ENCODE measurements at places on chromosomes 13 and 19.

DNA sequence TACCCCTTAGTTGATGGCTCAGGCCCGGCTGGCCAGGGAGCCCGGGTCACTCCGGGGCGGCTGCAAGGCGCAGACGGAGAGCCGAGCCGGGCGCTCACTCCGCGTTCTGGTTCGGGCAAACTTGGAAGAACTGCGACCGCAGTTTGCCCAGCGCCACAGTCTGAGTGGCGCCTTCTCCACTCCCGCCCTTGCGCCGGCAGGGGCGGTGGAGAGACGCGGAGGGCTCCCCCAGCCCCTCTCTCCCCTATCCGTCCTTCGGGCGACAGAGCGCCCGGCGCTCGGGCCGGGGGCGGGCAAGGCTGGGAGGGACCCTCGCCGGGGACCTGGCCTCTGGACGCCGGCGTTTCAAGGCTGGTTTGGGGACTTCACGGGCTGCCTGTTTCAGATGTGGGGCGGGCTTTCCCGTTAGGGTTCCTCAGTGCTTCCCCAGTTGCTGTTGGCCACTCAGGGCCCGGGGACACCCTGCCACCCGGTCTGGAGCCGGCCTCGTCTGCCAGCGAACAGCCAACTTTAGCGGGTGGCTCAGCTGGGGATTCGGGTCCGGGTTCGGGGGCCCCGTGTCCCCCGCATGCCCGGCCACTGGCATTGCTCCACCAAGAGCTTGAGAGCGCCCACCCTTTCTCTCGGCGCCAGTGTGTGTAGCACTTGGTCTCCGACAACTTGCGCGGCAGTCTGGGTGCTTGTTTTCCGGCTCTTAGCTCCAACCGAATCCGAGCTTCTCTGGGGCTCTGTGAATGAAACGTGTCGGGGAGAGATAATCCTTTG is 1.5 kb downstream of the GPC6 start:
- peak; percentile 58 for DNase-seq

DNA sequence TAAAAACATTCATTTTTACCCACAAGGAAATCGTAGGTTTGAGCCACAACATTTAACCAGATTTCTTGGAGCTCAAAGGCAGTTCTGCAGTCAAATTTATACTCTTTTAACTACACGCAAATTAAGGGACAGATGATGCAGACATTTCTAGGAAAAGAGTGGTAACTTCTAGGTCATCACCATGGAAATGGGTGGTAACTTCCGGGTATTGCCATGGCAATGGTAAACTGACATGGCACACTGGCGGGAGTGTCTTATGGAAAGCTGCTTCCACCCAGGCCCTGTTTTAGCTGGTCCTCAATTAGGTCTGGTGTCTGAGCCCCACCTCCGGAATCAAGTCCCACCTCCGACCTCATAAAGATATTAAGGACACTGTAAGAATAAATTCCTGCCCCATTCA is 10.4 kb upstream of the LYPD5 start:
- no peak for DNase-seq

- no peak for DNase-seq
These were observed 323.6 kb downstream of the GPC6 start for GRCh38 chr13:93550236-93550635.

DNA sequence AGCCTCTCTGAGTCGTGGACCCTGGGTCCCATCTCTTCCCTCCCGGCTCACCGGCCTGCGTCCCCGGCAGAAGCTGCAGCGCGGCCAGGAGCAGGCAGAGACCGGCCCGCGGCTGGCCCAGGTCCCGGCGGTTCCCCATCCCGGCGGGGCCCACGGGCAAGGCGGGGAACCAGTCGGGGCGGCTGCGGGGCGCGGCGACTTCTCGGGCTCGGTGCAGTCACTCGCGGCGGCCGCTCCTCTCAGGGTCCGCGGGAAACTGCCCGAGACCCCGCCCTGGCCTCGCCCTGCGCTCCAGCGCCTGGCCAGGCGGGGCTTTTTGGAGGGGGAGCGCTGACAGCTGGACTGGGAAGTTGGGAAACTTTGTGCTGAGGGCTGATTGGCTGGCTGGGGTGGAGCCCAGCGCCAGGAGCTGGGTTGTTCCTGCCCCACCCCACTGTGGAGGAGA is at the start of gene COL5A3:
TSS of gene COL5A3 (minus strand) at position 258 of the 445 bp plus-strand sequence. CDS start at position 139, 119 bp downstream.
- peak; percentile 84 for DNase-seq

- DNase-seq, result no peak
These were observed 55.3 kb downstream of the F2RL3 start for GRCh38 chr19:16943942-16944625.
